Bronchial epithelial cell (primary cell): ENCODE measurements at places on chromosomes 2 and 18.

- DNase-seq: peak; percentile 97
Observed at GRCh38 chr2:68190991-68191731, 33.5 kb downstream of the PNO1 start.

GRCh38 chr2:65016789-65017188 is 27.6 kb downstream of the SLC1A4 start:
- no peak for DNase-seq

DNA sequence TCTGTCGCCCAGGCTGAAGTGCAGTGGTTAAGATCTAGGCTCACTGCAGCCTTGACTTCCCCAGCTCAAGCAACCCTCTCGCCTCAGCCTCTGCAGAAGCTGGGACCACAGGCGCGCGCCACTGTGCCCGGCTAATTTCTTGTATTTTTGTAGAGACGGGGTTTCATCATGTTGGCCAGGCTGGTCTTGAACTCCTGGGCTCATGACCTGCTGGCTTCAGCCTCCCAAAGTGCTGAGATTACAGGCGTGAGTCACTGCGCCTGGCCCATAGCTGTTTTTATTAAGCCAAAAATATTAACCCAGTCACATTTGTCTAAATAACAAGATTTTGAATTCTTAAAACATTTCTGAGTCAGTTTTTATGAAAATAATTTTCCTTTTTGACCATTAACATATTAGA is 6.3 kb upstream of the SFT2D3 start:
- no peak for DNase-seq

GRCh38 chr2:121796239-121796638 is 40.8 kb downstream of the TSN start:
- DNase-seq: no peak

- no peak for DNase-seq
Observed at GRCh38 chr2:108870069-108870644, 83.6 kb downstream of the CCDC138 start.

- DNase-seq: peak; percentile 54
Observed at GRCh38 chr2:32627441-32627813, 423 bp upstream of the TTC27 start.

DNA sequence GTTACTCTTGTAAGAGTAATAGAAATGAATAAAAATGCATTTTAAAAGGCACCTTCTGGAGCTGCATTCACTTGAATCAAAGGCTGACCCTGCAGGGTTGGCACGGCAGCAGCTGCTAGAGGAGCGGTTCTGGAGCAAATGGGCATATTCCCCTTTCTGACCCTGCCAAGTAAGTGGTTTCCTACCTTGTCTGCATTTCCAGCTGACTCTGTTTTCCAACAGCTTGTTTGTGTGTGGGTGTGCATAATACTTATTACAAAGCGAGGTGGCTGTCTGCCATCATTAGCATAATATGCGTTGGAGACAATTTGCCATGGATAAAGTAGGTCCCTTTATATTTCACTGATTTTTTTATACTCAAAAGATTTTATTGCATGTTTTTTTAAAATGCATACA is 21.3 kb upstream of the TTN start:
- DNase-seq: no peak

DNA sequence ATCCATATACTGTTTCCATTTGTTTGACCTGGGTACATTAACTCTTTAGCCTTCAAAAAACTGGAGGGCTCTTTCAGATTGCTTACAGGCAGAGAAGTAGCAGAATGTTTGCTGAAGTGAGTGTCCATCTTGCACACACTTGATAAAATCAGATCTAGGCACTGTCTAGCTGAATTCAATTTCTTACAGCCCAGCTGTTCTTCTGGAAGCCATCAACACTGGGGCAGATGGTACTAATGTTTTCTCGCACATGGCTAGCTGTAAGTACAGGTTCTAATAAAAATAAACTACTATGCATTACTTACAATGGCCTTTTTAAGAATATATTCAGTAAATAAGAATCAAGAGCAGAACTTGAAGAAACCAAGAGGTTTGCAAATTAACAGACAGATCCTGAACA is 175.9 kb downstream of the NBAS start:
- DNase-seq: no peak

GRCh38 chr2:198825534-198825933 is 632.2 kb downstream of the SATB2 start:
- DNase-seq: no peak

DNA sequence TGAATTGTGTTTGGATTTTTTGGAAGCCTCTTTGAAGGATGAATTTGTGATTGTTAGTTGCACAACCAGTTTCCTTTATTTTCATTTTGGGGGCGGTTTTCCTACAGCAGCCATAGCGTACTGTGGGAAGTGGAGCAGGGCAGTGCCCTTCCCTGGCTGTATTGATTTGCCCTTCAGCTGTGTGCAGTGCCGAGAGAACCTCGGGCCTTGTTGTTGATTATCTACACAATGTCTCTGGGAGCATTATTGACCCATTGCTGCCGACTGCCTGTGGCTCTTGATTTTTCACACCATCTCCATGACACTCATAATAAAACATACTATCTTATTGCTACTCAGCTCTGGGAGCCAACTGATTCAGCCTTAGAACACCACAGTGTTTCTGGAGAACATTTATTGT is 162.2 kb upstream of the BOD1L2 start:
- DNase-seq: no peak

- peak; percentile 4 for DNase-seq
Observed at GRCh38 chr2:198657512-198658121, 800.1 kb downstream of the SATB2 start.

DNA sequence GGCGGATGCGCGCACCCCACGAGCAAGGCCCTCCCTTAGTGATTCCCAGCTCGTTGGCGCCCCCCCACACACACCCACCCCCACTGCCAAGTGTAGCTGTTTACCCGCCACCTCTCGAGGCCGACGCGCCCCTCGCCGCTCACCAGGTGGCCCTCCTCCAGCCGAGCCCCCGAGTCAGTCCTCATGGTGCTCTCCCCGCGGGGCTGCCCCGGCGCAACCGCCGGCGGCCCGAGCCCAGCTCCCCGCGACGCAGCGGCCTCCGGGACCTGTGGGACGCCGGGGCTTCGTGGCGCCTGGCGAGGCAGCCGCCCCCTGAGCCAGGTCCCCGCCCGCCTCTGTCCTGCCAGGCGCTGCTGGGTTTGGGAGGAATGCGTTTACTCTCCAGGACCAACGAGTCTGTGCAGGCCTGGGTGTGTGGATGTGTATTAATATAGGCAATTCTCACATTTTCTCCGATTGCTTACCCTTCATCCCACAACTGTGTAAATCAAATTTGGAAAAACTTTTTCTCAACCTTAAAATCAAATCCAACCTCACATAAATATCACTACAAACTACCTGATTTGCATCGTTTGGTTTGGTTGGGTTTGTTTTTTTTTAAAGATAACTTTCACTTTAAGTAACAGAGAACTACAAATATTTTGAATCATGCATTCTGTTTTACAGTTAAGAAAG is at the start of gene TMEM237:
TSS of gene TMEM237 (minus strand) at position 288 of the 675 bp plus-strand sequence. CDS start at position 185, 103 bp downstream.
- DNase-seq: peak; percentile 65

DNA sequence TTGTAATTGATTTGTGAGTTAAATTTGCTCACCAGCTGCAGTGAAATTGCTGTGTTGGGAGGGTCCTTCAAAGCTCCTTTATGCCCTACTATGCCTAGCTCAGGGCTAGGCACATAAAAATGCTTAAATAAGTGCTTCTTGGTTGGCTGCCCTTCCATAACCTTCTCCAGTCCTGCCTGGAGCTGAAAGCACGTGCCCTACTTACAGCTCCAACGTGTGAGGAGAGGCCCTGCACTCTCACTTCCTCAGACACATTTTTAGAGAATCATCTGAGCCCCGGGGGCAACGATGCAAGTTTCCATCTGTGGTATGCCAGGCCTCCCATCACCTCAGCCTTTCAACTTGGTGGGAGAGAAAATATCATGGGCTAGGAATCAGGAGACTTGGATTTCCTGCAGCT is 202.7 kb downstream of the BCL11A start:
- no peak for DNase-seq

- no peak for DNase-seq
Observed at GRCh38 chr2:53530126-53530525, 237.5 kb upstream of the CHAC2 start.

DNA sequence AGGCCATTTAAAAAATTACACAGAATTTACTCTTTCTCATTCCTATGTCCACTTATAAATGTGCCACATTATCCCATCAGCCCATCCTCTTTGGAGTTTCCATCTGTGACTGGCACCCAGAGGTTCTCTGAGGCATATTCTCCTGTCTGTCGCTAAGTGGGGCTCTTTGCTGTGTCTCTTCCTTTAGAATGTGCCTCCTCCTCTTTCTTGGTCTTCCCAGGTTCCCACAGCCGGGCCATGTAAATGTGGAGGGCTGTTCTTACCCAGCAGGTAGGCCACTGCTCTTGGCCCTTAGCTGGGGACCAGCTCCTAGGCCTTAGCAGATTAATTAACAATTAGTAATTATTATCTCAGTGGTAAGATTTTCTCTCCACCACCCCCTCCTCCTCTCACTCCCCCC is 167.0 kb downstream of the INSIG2 start:
- DNase-seq: no peak

- DNase-seq: no peak
Observed at GRCh38 chr2:163389838-163390237, 346.0 kb downstream of the FIGN start.

DNA sequence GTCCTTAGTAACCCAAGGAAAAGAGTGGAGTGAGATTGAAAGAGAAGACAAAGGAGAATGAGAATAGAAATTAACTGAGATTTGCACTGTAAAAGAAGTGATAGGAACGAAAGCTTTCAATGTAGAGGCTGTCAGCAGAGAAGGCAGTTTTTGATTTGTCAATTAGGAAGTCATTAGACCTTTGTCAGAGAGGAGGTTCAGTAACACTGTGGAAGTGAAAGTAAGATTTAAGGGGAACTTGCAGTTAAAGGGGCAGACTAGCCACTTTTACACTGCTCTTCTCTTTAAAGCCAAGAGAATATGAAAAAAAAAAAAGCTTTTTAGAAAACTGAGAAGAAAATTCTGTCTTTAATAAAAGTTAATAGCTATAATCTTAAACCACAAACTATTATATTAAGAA is 11.5 kb upstream of the KYNU start:
- no peak for DNase-seq

DNA sequence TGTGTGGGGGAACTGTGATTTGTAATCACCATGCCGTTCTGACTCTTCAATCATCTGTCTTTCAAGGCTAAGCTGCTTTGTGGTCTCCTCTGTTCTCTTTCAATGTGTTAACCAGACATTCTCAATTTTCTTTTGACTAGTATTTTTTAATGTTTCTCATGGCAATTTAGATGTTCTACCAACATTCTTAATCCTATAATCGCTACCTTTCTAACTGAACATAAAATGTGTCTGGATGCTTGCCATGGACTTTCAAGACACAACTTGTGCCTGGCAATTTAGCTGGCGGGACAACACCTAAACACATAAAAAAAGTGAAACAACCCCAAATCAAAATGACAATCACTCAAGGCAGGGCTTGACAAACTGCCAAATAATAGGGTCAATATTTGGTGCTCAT is 135.0 kb upstream of the ACKR3 start:
- no peak for DNase-seq

DNA sequence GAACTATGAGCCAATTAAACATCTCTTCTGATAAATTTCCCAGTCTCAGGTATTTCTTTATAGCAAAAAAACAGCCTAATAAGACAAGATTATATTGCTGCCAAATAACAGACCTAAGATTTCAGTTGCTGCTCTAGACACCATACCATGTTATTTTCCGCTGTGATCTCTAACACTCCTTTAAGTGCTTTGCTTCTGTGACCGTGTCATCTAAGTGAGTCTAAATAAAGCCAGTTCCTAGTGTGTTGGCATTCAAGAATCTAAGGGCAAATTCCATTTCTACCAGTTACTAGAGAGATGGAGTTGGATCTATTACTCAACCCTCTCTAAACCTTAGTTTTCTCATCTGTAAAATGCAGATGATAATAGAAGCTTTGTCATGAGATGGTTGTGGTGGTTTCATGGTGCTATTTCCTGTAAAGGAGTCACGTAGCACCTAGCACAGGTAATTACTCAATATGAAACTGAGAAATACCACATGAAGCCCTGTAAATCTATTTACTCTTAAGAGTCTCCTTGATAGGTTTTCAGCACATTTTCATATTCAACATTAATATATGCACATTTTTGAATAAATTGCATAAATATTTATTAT is 40.5 kb downstream of the SPHKAP start:
- peak; percentile 4 for DNase-seq

- no peak for DNase-seq
Observed at GRCh38 chr18:4102901-4103300, 352.2 kb downstream of the DLGAP1 start.

GRCh38 chr2:101030866-101031554 is 28.9 kb downstream of the RPL31 start:
- no peak for DNase-seq

DNA sequence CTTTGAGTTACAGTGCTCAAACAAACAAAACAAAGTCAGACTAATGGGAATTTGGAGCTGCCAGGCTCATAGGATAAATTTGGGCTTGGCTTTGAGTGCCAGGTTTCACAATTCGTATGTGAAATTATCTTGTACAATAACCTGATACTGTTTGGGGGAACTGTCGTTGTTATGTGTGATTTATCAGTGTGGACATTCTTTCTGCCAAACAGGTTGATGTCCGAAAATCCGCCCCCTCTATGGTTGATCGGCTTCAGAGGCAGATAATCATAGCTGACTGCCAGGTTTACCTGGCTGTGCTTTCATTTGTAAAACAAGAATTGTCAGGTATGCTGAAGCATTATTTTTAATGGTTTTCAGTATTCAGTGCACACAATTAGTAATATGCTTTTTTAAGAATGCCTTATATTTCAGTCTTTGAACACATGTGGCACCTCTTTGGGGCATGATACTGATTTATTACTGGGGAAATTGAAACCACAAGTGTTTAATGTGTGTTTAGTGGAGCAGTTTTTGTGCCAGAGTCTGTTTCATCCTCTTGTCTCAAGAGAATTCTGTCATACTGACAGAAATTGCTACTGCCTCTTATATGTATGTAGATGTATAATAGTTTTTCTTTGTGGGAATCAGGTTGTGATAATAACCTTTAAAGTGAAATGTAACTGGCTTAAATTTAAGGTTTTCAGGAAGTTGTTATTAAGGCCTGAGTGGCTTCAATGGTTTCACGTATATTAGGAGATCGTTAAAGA is 54.6 kb downstream of the TTC39C start:
- no peak for DNase-seq

GRCh38 chr2:206084439-206084869 is 1.5 kb downstream of the INO80D start:
- DNase-seq: peak; percentile 69

GRCh38 chr18:73843455-73843854 is 304.2 kb downstream of the FBXO15 start:
- no peak for DNase-seq

DNA sequence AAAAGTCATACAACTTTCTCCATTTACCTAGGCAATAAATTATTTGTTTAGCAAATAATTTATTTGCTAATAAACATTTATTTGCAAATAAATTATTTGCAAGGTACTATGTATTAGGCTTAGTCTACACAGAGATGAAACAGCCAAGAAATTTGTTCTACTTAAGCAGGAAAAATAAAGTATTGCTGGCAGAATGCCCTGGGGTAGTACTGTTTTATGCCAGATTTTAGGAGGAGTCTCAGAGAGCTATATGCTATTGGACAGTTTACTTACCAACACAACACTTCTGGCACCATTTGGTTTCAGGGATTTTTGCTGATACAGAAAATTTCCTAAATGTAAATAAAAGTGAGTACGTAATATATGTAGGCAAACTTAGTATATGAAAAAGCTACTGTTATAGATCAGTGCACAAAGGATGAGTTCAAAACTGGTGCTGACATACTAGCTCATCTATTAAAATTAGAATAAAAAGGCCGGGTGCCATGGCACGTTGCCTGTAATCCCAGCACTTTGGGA is 23.2 kb upstream of the CDKL4 start:
- no peak for DNase-seq

- peak; percentile 52 for DNase-seq
Observed at GRCh38 chr2:238370823-238371372, 50.6 kb downstream of the TRAF3IP1 start.

GRCh38 chr2:96204836-96205624 is 3.6 kb downstream of the STARD7 start:
- peak; percentile 42 for DNase-seq
